ENCODE measurements at places on chromosomes 11 and 22.
A peak's percentile ranks its signal among the peaks of the same experiment; 100 is the strongest.

DNA sequence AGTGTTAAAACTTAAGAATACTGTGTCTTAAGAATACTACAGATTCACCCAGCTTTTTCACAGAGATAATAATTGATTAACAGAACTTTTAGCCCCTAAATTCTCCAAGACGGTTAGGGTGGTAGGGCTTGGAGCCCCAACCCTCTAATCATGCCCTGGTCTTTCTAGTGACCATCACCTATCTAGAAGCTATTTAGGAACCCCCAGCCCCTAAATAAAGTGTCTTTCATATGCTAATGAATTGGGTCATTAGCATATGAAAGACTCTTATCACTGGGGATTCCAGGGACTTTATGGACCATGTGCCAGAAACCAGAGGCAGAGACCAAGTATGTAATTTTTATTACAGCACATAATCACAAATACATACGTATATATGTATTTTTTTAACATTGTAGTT lies 999.7 kb upstream of the RAG2 start:
- no peak for DNase-seq

- no peak for DNase-seq
These were observed 132.5 kb downstream of the ADAMTS15 start for GRCh38 chr11:130580891-130581492.

DNA sequence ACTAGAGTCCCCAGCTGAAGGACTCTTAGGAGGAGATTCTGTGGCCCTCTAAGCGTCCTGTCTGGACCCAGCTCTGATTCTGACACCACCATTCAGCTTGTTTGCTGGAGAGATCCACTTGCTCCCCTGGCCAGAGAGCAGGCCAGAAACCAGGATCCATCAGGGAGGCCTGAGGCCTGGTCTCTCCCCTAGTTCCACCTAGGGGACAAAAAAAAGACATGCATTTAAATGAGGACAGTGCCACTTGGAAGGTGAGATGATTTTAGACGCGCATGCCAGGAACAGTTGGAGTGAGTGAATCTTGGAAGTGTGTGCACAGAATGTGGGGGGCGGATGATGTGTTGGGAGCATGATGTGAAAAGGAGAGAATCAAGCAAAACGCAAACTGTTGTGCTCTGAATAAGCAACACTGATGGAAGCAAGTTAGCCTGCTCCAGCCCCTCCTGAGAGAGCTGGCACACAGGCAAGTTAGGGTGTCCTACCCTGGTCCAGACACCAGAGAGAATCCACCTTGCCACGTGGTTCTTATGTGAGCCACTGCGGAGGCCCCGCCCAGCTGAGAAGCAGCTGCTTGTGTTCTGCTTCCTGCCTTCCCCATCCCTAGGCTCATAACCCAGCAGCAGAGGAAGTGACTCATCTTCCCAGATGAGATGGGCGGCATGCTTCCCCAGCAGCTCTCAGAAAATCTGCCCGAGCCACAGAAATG lies 8.0 kb upstream of the SLCO2B1 start:
- DNase-seq, result peak; percentile 3

- no peak for DNase-seq
These were observed 1.4 kb downstream of the ALG12 start for GRCh38 chr22:49916831-49917230.

- DNase-seq, result no peak
These were observed 6.2 kb upstream of the APLP2 start for GRCh38 chr11:130063451-130063850.

GRCh38 chr11:45454917-45455401 lies 168.8 kb upstream of the SYT13 start:
- DNase-seq, result no peak

DNA sequence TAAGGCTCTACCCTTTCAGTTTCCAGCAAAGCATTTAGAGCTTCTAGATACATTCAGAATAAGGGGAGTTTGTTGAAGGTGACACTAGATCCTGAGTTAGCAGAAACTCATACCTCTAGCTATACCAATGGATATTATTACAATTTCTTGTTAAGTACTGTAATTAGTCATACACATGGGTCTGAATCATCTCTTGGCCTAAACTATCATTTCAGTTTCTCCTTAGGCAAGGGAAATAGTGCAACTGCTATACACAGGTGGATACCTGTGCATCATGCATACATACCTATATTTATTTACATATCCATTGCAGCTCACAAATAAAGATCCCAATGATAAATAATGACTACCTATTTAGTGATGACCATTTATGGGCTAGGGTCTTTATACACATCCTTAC lies 45.1 kb upstream of the PAX6 start:
- no peak for DNase-seq

DNA sequence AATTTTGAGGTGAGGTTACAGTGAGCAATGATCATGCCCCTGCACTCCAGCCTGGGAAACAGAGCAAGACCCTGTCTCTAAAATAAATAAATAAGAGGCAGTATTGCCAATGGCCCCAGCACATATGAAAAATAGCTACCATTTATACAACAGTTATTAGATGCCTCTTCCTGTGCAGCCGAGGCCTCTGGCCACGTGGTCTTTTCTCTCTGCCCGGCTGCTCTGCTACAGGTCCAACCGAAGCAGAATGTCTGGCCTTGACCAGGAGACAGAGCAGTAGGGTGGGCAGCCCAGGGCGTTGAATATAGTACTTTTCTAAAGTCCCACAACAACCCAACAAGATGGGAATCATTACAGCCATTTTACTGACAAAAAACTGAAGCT lies 12.4 kb upstream of the OAF start:
- DNase-seq, result no peak

GRCh38 chr11:69427337-69427736 lies 54.1 kb upstream of the LINC01488 start:
- DNase-seq, result no peak

DNA sequence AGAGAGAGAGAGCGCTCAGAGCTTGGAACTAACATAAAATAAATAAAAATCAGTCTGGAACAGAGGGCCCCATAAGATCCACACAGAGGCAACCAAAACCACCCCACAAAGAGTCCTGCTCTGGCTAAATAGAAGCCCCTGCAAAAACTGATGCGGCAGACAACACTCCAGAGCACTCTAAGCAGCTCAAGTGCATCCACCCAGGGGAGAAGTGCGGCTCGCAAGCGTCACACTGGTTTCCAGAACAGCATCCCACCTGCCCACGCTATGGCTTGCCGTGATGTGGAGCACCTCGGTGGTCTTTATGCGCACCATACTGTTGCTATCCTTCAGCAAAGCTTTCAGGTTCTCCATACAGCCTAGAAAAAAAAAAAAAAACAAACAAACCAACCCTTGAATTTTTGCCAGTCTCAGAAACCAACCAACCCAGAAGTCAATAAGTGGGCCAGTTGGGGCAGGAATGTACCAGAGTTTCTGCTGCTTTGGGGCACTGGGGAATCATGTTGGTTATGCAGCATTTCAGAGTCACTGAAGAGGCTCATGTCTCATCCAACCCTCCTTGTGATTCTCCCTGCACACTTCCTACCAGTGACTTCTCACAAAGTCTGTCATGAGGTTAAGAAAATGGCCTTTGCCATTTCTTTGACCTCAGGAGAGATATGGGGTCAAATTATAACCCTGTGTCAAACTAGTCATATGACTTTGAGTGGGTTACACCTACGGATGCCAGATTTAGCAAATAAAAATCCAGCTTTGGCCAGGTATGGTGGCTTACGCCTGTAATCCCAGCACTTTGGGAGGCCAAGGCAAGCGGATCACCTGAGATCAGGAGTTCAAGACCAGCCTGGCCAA lies 3.0 kb downstream of the RSPH14 start:
- no peak for DNase-seq

GRCh38 chr11:15629690-15630321 lies 515.1 kb downstream of the INSC start:
- DNase-seq, result no peak

- no peak for DNase-seq
These were observed 23.3 kb upstream of the MMP7 start for GRCh38 chr11:102553835-102554282.

- DNase-seq, result no peak
These were observed 130.1 kb upstream of the SYN3 start for GRCh38 chr22:33188326-33188725.
